ENCODE measurements at places on chromosomes 4 and X.

DNA sequence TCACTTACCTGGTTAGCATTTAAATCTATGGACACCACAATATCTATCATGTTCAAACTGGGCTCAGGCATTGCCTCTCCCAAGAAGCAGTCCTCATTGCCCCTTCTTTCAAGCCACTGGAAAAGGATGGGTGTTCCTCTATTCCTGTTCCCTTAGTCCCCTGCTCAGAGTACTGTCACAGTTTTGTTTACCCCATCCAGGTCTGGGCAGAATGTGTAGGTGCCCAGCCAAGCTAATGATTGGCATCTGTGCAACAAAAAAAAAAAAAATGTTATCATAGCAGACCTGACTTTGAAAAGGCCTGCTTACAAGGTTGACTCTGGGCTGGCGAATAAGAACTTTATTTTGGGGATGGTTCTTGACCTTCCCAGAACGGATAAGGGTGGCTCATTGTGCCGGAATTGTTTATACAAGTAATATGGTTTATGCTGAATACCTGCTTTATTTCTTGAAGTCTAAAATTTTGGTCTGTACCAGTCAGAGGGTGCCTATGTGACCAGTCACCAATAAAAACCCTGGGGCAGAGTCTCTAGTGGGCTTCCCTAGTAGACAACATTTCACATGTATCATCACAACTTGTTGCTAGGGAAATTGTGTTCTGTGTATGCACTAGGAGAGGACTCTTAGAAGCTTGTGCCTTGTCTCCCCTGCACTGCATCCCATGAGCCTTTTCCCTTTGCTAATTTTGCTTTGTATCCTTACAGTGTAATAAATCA, 47.9 kb downstream of the JADE3 start:
- no peak for DNase-seq

GRCh38 chr4:155062948-155063347, 145.5 kb upstream of the NPY2R start:
- no peak for DNase-seq

DNA sequence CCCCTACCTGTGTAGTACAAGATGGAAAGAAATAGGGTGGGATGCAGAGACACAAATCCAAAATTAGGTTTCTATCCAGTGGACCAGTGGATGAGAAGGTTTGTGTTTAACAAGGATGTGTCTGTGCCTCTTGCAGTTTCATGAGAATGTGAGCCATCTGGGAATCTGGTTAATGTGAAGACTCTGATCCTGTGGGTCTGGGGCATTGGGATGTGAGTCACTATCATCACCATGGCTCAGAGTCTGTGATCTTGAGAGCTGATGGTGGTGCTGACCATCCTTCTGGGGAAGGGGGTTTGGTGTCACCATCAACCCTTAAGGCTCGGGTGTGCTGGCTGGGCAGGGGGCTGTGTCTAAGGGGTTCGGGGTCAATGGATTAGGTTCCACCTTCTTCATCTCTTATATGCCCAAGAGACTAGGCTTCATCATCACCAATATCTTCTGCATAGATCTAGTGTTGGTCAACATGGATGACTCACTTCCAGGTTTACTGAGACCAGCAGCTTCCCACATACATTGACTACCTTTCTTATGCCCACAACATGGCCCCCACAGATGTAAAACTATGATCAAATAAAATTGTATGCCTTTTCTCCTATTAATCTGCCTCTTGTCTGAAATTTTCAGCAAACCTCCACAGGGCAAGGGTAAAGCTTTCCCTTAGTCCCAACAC, 65.7 kb upstream of the MID1 start:
- DNase-seq, result no peak

DNA sequence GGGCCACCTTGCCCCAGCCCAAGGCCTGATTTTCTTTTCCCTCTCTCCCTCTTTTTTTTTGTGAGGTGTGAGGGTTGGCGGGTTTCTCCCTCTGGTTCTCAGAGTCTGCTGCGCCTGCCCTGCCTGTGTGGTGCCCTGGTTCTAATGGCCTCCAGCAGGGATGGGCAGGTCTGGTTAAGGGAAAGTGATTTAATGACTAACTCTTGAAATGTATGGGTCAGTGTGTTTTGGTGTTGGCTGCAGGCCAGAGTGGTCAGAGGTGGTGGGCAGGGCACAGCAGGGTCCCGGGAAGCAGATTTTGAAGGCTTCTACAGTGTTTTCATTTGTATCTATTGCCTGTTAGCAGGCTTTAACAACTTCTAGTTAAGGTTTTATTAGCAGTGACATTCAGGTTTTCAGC, 39.0 kb downstream of the JADE1 start:
- DNase-seq, result no peak

Measured in LNCaP clone FGC (cell line).